Stimulated activated CD4-positive, alpha-beta T cell treated with anti-CD3 and anti-CD28 coated beads, Interleukin-1b, Interleukin-23, amount 100 ng/mL, for 1 hour (primary cell): ENCODE measurements at places on chromosomes 6 and 20.

- DNase-seq: no peak
These were observed 7.6 kb downstream of the GLP1R start for GRCh38 chr6:39056191-39056590.

GRCh38 chr6:161396539-161396938 lies 122.7 kb upstream of the AGPAT4 start:
- no peak for DNase-seq

GRCh38 chr6:128573036-128573435 lies 52.6 kb upstream of the PTPRK start:
- DNase-seq: no peak

DNA sequence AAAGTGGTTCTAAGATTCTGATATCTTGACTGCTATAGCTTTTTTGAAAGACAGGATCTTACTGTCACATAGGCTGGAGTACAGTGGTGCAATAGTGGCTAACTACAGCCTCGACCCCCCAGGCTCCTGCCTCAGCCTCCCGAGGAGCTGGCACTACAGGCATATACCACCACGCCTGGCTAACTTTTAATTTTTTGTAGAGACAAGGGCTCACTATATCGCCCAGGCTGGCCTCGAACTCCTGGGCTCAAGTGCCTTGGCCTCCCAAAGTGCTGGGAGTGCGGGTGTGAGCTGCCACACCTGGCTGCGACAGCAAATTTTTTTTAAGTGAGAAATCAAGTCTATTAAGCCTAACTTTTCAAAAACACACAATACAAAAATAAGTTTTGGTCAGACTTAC lies 106.6 kb downstream of the NOL4L start:
- no peak for DNase-seq

- DNase-seq: no peak
These were observed 14.6 kb upstream of the SLC22A2 start for GRCh38 chr6:160273196-160273595.

GRCh38 chr20:57857118-57857517 lies 147.3 kb upstream of the PMEPA1 start:
- no peak for DNase-seq
